ENCODE measurements at places on chromosomes 7 and 10.

GRCh38 chr10:6400331-6400730 lies 179.7 kb downstream of the PRKCQ start:
- DNase-seq: no peak

DNA sequence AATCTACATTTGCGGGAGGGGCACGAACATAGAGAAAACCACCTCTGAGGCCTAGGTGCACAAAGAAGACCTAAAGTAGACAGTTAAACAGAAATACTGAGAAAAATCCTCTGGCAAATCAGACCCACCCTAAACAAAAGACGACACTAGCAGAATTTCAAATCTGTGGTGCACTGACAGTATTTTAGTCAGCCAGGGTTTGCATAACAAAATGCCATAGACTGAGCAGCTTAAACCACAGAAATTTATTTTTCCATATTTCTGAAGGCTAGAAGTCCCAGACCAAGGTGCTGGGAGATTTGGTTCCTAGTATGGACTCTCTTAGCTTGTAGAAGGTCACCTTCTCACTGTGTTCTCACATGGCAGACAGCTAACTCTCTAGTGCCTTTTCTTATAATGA lies 26.3 kb downstream of the IPMK start:
- no peak for DNase-seq

- peak; percentile 44 for DNase-seq
Observed at GRCh38 chr10:101297901-101298486, 56.0 kb upstream of the BTRC start.

DNA sequence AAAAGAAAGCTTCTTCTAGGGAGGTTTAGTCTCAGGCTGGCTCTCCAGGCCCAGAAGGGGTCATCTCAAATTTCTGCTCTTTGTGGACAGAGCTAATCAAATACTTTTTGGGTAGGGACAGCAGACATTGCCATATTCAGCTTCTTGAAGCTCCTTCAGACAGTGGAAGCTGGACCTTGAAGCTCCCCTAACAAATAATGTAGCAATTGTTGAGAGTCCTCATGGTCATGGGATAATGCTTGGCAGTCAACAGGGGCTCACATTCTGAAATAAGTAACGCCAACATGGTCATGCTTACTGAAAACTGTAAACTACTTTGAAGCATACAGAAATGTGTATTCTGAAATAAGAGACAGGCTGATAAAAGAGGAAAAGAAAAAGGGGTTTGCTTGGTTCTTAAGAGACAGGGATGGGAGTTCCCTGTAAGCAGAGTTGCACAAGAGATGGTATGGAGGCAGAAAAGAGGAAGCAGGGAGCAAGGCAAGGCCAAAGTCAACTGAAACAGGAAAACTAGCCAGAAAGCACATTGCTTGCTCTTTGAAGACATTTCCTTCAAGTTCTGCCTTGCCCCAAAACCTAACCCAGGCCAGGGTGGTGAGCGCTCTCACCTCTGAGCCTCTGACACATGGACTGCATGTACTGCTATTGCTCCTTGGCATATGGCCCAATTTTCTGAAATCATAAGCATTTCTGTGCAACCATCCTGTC lies 53.1 kb upstream of the KMT2E start:
- DNase-seq: no peak

DNA sequence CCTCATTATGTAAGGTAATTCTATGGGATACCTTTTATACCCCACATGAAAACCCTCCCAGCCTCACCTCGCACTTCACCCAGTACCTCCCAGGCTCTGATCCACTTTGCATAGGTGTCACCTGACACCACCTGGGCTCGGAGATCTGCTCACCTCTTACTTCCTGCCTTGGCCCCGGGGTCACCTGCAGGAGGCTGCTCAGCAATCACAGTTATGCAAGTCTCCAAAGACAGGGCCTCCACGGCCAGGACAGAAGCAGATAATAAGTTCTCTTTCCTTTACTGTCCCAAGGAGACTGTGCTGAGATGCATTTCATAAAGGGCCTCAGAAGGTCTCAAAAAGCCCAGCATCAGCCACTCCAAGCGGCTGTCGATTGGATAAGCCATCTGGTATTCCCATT lies 112.4 kb upstream of the PPP2R2D start:
- no peak for DNase-seq

All from activated CD8-positive, alpha-beta memory T cell treated with anti-CD3 and anti-CD28 coated beads for 1 hour (primary cell).